ENCODE measurements at places on chromosomes 5 and 9.
A peak's percentile ranks its signal among the peaks of the same experiment; 100 is the strongest.

DNA sequence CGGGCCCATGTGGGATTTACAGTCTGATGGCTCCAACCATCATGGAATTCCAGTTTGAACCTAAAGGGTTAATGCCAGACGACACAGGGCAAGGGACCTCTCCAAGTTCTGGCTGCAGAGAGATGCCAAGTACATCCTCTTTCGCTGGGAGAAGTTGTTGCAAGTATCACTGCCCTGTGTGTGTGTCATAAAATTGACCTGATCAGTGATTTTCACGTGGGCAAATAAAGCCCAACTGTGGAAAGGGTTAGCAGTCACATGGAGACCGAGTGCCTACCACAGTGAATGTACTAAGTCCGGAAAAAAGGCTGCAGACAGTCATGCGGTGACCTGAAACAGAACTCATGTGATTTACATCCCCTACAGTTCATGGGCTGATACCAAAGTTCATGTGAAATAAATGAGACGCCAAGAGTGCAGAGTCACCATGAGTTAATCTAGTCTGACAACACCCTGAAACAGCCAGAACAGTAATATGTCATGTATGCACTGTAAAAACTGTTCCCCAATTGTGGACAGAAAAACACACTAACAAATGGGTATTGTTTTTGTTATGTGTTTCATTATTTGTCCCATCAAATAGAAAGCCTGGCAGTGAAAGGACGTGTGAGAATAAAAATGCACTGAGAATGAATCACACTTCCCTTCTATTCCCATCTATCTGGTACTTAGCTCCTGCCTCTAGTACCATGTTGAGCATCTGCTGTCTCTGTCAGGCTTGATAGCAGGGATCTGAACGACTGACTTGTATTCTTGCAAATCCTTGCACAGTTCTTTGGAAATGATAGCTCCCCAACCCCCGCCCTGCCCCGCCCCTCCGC is 115.7 kb downstream of the SUSD1 start:
- DNase-seq = peak; percentile 95

GRCh38 chr5:93425096-93425495 is 155.9 kb downstream of the NR2F1-AS1 start:
- DNase-seq = no peak

DNA sequence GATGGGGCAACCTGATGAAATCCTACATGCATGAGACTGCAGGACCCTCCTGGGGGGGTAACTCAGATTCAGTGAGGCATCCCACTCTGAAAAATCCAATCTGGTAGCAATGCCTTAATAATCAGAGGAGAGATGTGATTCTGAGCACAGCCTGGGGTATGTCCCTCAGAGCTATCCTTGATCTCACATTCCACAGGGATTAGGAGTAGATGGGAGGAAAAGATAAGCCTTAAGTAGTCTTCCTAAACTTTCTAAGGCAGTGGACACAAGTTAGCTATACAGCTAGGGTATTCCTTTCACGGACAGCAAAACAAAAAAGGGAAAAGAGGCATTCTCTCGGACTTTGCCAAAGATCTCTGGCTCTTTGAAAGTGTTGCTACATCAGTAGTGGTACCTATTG is 3.9 kb upstream of the SPATA9 start:
- peak; percentile 67 for DNase-seq

DNA sequence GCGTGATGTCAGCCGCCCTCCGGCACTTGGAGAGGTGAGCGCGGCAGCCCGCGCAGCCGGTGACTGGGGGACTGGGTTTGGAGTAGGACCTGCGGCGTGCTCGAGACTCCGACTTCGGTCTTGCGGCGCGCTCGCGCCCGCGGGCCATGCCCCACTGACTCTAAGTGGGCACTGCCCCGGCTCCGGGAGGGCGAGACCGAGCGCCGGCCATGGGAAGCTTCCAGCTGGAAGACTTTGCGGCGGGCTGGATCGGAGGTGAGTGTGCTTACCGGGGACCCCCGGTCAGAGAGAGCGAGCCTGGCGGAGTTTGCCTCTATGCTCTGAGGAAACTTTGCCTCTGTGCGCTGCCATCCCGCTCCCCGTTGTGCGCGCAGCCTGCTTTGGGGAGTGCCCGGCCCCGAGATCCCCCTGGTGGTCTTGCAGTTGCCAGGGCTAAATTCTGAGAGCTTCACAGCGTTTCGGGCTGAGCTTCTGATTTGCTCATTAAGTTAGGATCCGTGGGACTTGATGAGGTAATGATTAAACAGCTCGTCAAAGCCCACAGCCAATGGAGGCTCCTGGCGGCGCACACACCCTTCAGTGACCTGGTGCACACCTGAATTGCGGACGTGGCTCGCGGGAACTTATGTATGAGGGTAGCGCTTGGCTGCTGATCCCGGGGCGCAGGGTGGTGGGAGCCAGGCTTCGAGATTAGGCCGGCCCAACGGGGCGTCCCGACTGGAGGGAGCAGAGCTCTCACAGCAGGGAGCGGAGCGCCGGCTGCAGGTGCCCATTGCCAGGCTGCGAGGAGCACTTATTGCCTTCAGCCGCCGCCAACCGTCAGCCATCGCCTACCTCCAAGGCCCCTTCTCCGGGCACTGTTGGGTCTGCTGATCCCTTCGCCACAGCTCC is at the start of gene SLC25A48:
TSS of gene SLC25A48 (plus strand) at position 25 of the 891 bp plus-strand sequence. CDS start at position 210, 185 bp downstream.
- DNase-seq = peak; percentile 61

- no peak for DNase-seq
Measured at GRCh38 chr9:71685394-71685793, 82.9 kb downstream of the CEMIP2 start.

DNA sequence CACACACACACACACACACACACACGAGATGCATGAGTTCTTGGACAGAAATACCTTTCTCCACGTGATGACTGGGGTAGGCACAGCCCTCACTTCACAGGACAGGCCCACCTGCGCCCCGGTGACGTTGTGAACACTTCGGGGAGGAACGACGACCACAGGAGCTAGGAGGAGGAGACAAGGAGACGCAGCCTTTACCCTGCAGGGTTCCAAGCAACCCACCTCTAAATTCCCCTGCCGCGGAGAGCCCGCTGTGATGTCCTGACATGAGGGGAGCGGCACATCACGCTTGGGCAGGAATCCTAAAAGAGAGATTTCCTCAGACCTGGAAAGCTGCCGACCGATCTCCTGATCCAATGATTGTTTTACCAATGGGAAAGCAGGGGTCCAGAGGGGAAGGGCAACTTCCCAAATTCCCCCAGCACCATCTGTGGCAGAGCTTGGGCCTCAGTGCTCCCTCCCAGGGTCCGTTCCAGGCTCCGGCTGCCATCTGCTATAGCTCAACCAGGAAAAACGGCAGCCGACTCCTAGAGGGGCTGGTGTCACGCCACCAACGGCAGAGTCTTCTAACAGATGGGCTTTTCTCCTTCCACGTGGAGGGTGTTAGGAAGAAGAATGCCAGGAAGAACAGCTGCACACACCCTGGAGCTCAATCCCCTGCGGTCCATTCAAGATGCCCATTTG is 10.1 kb downstream of the IGFBPL1 start:
- no peak for DNase-seq

GRCh38 chr5:98905857-98906688 is 22.7 kb downstream of the CHD1 start:
- DNase-seq = peak; percentile 72

DNA sequence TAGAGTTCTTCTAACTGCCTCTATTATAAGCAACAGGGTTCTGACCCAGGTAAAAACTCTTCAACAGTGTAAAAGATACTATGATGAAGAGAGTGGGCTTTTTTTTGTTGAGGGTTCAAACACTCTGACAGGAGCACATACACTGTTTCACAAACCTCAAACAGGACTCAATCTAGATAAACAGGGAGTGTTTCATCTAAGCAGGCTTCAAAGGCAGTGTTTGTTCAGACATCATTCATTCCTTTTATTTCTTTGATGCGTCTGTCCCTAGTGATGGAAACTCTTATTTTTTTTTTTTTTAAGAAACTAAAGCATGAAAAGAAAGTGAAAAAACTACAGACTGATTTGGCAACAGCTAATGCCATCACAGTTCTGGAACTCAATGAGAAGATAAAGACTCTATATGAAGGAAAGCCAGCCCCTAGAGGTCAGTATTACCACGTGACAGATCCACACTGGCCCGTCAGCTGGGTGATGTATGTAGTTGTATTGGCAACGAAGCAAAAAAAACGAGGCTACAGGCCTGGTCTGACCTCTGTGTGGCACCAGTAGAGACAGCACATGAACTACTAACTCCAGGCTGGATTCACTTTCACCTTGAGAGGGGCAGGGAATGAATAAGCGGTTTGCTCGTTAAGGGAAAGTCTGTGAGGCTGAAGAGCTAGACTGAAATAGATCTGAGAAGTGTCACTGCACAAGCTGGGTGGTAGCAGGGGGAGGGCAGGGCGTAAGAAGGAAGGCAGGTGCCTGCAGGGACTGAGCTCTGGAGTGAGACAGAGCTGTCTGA is 172.2 kb downstream of the CCDC192 start:
- DNase-seq = peak; percentile 66
